Hematopoietic multipotent progenitor cell (in vitro differentiated cells): ENCODE measurements at places on chromosomes 7 and 10.

GRCh38 chr7:36840904-36841303, 116.6 kb upstream of the AOAH start:
- no peak for DNase-seq

DNA sequence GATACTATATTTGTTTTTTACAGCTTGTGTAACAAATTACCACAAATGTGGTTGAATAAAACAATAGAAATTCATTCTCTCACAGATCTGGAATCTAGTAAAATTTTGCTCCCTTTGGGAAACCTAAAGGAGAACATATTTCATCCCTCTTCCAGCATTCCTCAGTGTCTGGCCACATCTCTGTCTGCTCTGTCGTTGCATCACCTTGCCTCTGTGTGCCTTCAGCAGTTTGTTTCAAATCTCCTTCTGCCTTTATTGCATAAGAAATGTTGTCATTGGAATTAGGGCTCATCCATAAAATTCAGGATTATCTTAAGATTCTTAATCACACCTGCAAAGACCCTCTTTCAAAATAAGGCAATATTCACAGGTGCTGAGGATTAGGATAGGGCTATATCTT, 14.5 kb downstream of the OR2A14 start:
- no peak for DNase-seq

- DNase-seq = no peak
Observed at GRCh38 chr10:92552310-92552709, 21.6 kb downstream of the IDE start.

- peak; percentile 41 for DNase-seq
Observed at GRCh38 chr7:30321882-30322192, 37.4 kb downstream of the ZNRF2 start.

DNA sequence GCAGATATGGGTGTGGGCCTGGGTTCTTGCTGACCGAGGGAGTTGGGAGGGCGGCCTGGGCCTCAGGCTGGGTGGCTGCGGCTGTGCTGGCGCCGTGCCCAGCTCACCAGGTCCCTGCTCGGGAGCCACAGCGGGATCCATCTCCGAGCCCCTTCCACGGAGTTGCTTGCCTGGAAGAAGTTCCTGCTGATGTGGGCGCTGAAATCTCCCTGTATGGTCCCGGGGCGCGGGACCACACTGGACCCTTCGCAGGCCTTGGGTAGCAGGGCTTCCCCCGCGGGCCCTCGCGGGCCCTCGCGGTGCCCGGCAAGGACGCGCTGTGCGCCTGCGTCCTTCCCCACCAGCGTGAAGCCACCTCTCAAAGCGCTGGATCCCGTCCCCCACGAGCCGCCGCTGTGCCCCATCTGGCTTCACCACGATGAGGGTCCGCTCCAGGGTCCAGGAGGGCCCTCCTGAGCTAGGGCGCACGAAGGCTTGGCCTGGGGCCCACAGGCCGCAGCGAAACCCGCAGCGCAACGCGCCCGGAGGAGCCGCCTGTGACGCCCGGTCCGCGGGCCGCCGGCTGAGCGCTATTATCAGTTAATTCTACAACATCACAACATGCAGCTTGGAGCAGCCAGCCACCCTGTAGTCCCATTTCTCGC, 31.5 kb downstream of the RAB19 start:
- no peak for DNase-seq

DNA sequence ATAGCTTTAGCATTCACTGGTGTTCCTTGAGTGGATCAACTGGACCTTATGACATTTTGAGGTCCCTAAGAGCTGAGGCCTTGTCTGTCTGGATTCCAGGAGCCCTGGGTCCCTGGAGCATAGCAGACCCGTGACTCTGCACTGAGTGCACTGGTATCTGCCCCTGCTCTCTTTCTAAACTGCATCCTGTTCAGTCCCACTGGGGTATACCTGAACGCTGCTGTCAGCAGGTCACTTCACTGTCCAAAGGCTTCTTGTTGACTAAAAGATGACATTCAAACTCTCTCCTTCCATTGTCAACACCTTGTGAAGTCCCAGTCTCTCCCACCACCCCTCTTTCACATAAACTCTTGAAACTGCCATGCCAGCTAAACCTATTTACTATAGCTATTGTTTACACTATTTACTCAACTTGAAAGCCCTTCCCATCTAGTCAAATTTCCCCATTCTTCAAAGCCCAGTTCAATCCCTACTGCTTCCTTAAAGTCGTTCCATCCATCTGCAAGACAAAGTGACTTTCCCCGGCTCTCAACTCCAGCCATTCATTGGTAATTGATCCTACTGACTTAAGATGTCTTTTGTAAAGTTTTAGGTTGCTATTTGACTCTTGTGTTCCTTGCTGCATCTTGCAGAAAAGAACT, 523.3 kb downstream of the KCNMA1 start:
- no peak for DNase-seq

DNA sequence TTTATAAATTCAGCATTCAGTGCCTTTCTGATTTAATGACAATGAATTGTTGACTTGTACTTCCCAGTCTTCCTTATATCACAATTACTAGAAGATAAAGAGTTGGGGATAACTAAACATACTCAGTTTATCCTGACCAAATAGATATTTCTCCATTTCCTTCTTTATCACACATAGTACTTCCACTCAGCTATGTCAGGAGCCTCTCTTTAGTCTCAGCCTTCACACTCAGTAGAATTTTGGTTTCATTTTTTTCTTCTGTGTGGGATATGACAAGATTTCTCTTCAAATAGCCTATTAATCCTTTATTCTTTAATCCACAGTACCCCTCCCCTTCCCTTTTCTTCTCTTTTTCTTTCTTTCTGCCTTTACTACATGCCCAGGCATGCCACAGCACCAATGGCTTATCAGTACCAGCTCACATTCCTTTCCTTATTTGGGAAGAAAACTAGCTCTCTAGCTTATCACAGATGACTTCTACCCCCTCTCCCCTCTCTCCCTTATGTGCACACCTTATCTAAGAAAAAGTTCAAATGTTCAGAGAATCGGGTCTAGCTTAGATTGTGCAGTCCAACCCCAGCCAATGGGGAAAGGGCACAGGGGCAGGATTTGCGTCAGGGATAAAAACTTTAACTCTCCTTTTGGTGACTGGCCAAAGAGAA, 109.0 kb downstream of the PHF14 start:
- no peak for DNase-seq

GRCh38 chr7:66542049-66542448, 86.6 kb upstream of the KCTD7 start:
- DNase-seq = no peak

DNA sequence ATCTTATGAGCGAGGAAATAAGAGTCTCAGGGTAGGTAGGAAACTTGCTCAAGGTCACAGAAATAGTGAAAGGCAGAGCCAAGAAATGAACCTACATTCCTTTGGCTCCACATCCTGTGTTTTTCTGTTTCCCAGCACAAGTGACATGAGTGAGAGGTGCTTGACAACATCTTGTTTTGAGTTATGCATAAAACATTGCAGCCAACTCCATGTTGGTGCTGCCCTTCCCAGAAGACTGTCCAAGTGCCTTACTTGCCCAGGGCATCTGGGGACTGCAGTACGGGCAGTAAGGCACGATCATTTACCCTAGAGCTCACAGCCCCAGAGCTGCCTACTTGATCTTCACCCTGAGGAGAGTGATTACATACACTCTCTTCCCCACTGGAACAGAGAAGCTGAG, 148.8 kb downstream of the NOC3L start:
- DNase-seq = no peak
